AG09319 (cell line): ENCODE measurements at places on chromosomes 5 and 9.

- no peak for DNase-seq
Observed at GRCh38 chr9:72597181-72597517, 75.7 kb downstream of the TMC1 start.

GRCh38 chr5:92455011-92455410, 1071.9 kb upstream of the ARRDC3 start:
- DNase-seq: no peak

- no peak for DNase-seq
Observed at GRCh38 chr5:39986614-39987013, 561.8 kb upstream of the DAB2 start.

GRCh38 chr9:78565481-78565880, 268.6 kb downstream of the PSAT1 start:
- DNase-seq: no peak

DNA sequence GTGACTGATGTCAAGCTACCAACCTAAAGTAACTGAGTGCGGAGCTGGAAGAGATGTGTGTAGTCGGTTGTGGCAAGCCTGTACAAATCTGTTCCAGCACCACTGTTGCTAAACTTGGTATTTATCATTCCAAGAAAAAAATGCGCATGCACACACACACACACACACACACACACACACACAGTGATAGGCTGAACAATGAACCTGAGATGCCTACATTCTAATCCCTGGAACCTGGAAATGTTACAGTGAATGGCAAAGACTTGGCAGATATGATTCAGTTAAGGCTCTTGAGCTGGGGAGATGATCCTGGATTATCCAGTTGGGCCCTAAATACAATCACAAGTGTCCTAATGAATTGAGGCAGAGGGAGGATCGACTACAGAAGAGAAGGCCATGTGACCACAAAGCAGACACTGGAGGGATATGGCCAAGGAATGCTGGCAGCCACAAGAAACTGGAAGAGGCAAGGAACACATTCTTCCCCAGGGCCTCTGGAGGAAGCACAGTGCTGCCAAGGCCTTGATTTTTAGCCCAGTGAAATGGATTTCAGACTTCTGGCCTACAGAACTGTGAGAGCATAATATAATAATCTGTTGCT, 49.7 kb upstream of the LHFPL2 start:
- peak; percentile 37 for DNase-seq

- no peak for DNase-seq
Observed at GRCh38 chr5:34976347-34976746, 47.0 kb downstream of the DNAJC21 start.

GRCh38 chr9:129934780-129935179, 99.5 kb downstream of the USP20 start:
- DNase-seq: no peak

DNA sequence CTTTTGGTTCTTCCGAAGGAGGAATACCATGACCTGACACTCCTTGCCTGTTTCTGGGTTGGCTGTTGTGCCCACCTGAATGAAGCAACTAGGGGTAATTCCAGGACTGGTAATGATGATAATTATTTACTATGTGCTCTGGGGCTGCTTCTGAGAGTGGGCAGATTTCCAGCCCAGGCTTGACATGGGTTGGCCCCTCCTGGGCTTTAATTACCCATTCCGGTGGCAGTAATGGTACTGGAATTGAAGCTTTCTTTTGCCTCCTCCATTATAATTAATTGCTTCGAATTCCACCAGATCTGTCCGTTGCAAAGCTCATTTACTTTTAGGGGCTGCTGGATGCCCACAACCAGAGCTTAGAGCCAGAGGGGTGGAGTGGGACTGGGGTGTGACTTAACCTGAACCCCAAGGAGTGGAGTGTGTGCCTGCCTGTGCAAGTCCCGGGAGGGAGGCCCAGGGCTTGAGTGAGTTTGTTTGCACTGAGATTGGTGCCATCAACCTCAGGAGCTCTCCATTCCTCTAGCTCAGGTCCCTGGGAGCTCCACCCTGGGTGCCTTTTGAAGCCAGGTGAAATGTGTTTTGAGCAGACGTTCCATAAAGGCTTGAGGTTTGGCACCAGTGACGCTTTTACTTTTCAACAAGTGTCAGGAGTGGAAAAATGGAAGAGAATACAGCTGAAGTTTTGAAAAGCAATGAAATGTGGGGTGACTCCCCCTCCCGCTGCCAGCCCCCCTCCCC, 214.6 kb downstream of the PDZD2 start:
- no peak for DNase-seq

- no peak for DNase-seq
Observed at GRCh38 chr5:174556756-174557155, 167.6 kb upstream of the MSX2 start.

GRCh38 chr9:128101690-128102089, 25.8 kb downstream of the PTGES2 start:
- DNase-seq: no peak

GRCh38 chr9:20658677-20659473, 25.2 kb upstream of the FOCAD start:
- no peak for DNase-seq

GRCh38 chr9:99171225-99172123, 50.3 kb downstream of the ALG2 start:
- no peak for DNase-seq

DNA sequence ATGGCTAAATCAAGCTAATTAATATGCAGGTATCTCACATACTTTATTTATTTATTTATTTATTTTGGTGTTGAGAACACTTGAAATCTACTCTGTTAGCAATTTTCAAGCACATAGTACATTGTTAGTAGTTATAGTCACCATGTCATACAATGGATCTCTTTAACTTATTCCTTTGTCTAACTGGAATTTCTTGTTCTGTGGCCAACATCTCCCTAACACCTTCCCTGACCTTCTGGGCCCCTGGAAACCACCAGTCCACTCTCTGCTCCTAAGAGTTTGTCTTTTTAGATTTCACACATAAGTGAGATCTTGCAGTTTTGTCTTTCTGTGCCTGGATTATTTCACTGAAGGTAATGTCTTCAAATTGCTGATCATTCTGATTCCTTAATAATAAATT, 229.1 kb downstream of the SEMA5A start:
- no peak for DNase-seq

- no peak for DNase-seq
Observed at GRCh38 chr5:142551338-142552067, 134.4 kb downstream of the FGF1 start.

- no peak for DNase-seq
Observed at GRCh38 chr5:168216989-168217388, 74.5 kb upstream of the WWC1 start.

GRCh38 chr9:35226651-35227050, 64.8 kb downstream of the UNC13B start:
- no peak for DNase-seq

DNA sequence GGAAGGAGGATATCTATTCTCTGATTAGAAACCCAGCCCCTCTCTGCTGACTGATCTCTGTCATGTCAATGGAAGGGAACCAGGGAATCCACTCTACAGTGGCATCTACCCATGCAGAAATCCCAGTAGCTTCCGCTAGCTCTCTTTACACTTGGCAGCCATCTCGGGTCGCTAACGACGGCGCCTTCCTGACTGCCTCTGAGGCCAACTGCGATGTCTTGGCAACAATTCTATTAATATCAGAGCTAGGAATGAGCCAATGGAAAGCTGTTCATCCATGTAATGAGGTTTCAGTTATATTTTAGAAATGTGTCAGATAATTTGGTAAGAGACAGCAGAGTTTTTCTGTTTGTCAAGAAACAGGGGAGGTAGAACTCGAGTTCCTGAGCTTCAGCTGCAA, 67.6 kb upstream of the ATP10B start:
- no peak for DNase-seq

- no peak for DNase-seq
Observed at GRCh38 chr5:42962124-42962523, 78.0 kb downstream of the ANXA2R start.

- no peak for DNase-seq
Observed at GRCh38 chr9:134343637-134344036, 17.4 kb downstream of the RXRA start.

GRCh38 chr5:42990892-42991291, 49.2 kb downstream of the ANXA2R start:
- no peak for DNase-seq

GRCh38 chr9:124452841-124453585, 2.8 kb downstream of the ADGRD2 start:
- DNase-seq: no peak

DNA sequence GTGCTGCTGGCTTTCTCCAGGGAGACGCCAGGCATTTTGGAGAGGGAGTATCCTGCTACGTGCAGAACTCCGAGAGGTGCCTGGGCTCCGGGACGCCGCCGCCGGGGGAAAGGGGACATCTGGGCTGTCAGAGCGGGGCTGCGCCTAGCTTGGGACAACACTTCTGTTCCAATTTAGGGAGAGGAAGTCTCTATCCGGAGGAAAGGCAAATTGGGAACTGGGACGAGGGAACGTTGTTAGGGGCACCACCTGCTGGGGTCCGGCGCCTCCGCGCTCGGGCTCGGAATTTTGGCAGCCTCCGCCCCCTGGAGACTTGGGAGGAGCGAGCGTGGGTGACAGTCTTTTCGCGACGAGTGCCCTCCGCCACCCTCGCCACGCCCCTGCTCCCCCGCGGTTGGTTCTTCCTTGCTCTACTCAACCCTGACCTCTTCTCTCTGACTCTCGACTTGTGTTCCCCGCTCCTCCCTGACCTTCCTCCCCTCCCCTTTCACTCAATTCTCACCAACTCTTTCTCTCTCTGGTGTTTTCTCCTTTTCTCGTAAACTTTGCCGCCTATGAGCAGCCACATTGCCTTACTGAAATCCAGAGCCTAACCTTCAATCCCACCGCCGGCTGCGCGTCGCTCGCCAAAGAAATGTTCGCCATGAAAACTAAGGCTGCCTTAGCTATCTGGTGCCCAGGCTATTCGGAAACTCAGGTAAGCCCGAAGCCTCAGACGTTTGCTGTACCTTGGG, 1.6 kb downstream of the TSLP start:
- DNase-seq: no peak

GRCh38 chr9:115691693-115692092, 461.9 kb upstream of the PAPPA start:
- DNase-seq: peak; percentile 84

DNA sequence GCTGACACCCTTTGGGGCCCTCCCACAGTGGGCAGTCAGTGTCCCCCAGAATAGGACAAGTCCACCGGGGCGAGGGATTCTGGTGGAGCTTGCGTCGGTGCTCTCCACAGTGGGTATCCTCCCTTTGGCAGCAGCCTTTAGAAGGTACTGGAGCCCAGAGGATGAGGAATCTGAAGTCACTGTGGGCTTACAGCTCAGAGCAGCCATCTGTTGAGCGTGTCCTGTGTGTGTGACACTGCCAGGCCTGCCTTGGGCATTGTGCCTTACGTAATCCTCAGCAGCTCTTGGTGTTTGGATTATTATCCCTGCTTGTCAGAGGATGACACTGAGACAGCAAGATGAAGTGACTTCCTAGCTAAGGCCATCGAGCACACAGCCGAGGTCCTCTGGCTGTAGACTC, 12.6 kb downstream of the URM1 start:
- no peak for DNase-seq

DNA sequence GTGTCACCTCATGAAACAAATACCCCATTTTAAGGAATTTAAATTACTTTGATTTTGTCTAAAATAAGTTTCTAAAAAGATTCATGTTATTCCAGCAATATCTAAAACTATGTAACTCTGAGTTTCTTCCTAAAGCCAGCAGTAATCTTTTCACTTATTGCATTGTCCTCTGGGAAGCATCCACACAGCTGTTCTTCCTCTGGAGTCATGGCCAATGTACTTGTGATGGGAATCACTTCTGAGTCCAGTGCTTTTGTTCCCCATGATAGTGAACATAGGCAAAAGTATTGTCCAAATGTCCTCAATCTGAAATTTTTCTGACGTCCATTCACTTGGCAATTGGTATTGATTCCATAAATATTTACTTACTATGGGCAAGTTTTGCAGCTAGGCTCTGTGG, 125.0 kb downstream of the STARD4 start:
- DNase-seq: no peak

DNA sequence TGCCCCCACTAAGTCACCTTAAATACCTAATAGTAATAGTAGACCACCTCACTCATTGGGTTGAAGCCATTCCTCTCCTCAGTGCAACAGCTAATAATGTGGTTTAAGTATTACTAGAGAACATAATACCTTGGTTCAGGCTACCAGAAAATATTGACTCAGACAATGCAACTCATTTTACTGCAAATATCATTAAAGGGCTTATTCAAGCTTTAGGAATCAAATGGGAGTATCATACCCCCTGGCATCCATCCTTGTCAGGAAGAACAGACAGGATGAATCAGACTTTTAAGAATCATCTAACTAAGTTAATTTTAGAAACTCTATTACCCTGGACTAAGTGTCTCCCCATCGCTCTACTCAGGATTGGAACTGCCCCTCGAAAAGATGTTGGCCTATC, 6.8 kb upstream of the RNF180 start:
- no peak for DNase-seq

- no peak for DNase-seq
Observed at GRCh38 chr5:148682058-148683026, 28.0 kb upstream of the HTR4 start.

DNA sequence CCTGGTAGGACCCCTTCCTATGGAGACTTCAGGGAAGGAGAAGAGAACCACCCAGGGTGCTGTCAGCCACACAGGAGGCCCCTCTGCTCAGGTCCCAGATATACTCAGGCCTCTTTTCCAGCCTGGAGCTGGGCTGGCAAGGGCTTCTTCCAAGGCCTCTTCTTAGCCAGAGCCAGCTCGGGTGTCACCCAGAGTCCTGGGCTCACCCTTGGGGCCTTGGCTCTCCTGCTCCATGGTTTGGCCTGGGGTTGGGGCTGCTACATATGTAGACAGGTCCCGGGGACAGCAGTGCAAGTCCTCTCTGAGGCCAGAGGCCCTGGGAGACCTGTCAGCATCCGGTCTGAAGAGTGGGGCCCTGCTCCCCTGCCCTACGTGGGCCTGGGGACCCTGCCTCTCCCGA, 22.8 kb downstream of the PAEP start:
- DNase-seq: no peak

- no peak for DNase-seq
Observed at GRCh38 chr5:6029811-6030271, 348.5 kb downstream of the MED10 start.

DNA sequence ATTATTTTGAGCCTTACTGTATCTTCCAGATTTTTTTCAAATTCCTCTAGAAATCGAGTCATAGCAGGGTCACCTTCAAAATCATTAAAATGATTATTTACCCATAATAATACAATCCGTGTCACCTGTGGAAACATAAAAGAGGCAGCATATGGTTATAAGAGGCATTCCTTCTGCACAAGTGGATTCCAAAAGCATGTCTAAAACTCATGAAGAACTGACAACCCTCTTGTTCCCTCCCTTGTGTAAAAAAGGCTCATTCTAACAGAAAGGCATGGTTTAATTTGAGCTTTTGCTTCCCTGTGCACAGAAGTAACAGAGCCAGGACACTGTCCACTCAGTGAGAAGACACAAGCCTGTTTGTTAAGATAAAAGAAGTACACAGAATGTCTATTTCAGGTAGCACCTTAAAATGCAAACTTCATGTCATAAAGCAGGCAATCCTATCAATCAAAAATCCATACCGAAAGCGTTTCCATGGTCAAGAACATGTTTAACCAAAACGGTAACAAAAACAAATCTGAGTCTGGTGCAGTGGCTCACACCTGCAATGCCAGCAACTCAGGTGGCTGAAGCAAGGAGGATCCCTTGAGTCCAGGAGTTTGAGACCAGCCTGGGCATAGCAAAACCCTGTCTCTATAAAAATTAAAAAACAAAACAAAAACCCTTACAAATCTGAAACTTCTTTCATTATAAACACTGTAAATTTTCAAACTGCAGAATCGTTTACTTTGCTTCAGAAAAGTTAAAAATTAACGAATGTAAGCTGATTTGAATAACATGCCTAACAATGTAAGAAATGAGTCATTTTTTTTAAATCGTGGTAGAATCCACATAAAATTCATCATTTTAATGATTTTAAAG, 139.3 kb downstream of the RAPGEF6 start:
- no peak for DNase-seq

- no peak for DNase-seq
Observed at GRCh38 chr9:105280691-105281090, 36.2 kb downstream of the SLC44A1 start.
